ENCODE measurements at places on chromosomes 4 and X.
A peak's percentile ranks its signal among the peaks of the same experiment; 100 is the strongest.

DNA sequence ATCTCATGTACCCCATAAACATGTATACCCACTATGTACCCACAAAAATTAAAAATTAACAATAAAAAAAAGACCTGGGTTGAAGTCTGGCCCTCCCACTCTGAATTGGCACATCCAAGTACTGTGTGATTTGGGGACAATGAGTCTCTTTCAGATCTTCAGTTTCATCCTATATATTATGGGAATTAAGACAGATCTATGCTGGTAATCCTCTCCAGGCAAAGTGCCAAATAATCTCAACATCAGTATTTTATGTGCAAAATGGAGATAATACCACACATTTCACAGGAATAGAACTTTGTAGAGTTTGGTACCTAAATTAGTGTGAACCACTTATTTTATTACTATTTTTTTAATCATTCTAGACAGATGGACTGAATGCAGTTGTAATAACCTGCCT lies 11.0 kb upstream of the SCD5 start:
- no peak for DNase-seq

DNA sequence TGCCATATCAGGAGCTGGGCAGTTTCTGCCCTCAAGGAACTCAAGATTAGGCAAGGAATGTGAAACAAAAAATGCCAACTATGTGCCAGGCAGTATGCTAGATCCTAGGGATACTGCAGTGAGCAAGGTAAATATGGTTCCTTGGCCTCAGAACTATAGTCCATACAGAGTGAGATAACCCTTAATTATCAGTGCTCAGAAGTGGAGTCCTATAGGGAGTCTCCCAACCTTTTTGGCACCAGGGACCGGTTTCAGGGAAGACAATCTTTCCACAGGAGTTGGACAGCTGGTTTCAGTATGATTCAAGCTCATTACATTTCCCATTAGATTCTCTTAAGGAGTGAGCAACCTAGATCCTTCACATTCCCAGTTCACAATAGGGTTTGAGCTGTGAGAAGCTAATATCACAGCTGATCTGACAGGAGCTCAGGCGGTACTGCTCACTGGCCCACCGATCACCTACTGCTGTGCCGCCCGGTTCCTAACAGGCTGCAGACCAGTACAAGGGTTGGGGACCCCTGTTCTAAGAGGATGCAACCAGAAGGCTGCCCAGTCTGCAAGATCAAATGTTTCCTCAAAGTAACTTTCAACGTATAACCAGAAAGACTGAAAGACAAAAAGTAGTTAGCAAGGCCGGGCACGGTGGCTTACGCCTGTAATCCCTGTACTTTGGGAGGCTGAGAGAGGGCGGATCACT lies 1.7 kb upstream of the SRP72 start:
- peak; percentile 31 for DNase-seq

GRCh38 chrX:75968293-75968692 lies 183.2 kb upstream of the MAGEE2 start:
- DNase-seq, result no peak

DNA sequence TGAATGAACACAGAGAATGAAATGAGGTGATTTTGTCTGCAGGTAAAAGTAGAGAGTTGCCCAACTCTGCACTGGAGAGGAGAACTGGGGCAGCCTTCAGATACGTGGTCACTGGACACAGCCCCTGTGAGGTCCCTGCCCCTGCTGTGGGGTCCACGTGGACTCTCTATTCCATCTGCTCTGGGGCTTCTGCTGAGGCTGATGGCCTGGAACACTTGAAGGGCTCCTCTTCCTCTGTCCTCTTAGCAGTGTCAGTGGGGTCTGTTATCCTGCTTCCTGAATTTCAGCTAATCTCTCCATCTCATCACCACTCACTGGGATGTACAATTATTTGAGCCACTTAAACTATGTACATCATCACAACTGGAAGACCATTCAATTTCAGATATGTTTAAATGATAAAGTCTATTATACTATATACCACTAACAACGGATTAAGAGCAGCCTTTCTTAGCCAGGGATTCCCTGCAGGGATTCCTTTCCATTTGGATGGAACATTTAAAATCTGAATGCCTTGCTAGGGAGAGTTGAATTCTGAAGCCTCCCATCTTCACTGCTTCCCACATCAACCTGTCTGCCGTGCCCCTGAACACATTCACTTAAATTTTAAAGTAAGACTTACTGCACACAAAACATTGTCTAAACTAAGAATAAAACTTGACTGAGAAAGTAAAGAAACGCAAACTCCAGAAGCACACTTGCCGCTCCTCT lies 74.0 kb downstream of the CC2D2A start:
- DNase-seq, result no peak

GRCh38 chrX:123222920-123223319 lies 38.8 kb downstream of the GRIA3 start:
- peak; percentile 11 for DNase-seq

- DNase-seq, result peak; percentile 41
These were observed 242.3 kb upstream of the GPRIN3 start for GRCh38 chr4:89549907-89550306.

- no peak for DNase-seq
These were observed 42.9 kb downstream of the PSAPL1 start for GRCh38 chr4:7391637-7392437.

DNA sequence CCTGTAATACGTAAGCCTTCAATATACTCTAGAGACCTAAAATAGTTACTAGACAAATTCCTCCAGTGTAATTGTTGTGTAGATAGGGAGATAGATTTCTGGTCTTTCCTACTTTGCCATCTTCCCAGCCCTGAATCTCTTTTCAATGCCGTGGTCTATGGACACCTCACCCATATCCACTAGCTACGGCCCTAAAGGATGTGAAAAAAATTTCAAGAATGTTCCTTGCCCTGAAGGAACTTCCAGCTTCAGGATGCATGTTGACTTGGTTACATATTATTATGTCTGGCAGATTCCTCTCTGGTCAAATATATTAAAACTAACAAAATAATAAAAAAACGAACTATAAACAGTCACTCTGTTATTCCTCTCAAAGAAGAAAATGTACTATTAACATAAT lies 52.4 kb upstream of the TSPAN5 start:
- DNase-seq, result no peak

DNA sequence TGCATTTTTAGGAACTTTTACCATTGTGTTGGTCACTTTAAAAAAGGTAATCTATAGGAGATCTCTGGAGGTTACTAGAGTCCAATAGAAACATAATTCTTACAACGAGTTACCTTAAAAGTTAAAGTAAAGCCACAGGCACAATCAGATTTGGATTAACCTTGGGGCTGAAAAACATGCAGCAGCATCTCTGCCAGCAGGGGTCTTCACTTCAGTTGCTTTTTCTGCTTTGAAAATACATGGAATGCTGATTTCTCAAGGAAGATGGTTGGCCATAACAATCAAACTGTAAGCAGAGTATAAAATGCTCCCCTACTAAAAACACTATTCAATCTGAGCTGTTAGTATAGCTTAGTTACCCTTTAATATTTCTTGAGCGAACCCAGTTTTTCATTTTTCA lies 1072.3 kb upstream of the PCDH10 start:
- DNase-seq, result no peak

DNA sequence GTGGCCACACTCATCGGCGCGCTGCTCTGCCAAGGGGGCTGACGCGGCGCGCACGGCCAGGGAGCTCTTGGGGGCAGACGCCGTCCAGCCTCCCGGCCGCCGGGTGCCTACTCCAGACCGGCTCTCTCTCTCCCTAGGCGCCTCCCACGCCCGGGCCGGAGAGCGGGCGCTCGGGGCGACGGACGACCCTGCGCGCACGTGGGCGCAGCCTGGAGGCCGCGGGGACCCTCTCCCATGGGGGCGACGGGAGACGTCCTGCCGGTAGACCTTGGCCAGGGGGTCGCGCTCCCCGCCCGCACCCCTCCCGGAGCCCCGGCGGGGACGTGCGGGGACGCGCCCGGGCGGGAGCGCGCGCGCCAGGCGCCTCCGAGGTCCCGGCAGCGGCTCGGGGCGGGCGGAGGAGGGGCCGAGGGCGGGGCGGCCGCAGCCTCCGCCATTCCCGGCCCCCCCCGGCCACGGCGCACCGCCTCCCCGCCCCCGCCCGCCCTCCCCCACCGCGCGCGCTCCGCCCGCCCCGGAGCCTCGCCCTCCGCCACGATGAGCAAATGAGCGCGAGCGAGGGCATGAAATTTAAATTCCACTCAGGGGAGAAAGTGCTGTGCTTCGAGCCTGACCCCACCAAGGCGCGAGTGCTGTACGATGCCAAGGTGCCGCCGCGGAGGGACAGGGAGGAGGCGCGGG lies at the start of gene MSL3:
MSL3 (plus strand) TSS at position 519 of the 681 bp plus-strand sequence; CDS start at position 546, 27 bp downstream.
- DNase-seq, result peak; percentile 56

DNA sequence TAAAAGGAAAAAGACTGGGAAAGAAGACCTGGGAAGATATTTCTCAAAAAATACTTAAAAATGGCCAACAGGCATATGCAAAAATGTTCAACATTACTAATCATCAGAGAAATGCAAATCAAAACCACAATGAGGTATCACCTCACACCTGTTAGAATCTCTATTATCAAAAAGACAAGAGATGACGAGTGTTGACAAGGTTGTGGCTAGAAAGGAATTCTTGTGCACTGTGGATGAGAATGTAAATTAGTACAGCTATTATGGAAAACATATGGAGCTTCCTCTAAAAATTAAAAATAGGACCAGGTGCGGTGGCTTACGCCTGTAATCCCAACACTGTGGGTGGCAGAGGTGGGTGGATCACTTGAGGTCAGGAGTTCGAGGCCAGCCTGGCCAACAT lies 50.0 kb downstream of the C4orf46 start:
- no peak for DNase-seq

GRCh38 chrX:70096052-70096451 lies 33.8 kb downstream of the OTUD6A start:
- DNase-seq, result peak; percentile 21

DNA sequence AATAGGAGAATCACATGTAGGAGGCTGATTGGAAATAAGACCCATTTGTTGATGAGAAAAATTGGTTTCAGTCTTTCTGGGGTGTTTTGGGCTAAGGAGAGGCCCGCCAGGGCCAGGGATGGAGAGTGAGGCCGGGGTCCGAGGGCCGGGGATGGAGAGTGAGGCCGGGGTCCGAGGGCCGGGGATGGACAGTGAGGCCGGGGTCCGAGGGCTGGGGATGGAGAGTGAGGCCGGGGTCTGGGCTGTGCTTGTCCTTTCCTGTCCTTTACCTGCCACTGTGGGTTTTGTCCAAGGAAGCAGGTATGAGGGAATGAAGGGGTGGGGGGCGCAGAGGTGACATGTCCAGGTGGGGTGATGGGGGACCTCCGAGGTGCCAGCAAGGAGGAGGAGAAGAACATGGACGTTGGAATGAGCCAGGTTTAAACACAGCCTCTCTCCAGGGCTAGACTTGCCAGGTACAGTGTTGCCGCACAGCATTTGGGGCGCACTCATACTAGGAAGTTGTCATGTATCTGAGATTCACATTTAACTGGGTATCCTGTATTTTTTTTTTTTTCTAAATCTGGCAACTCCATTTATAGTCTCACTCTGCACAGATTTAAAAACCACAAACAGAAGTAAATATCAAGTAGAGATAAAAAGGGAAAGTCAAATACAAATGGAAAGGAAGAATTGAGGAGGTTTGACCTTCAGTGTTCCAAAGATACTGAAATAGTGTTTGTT lies 8.8 kb downstream of the RGS12 start:
- no peak for DNase-seq

DNA sequence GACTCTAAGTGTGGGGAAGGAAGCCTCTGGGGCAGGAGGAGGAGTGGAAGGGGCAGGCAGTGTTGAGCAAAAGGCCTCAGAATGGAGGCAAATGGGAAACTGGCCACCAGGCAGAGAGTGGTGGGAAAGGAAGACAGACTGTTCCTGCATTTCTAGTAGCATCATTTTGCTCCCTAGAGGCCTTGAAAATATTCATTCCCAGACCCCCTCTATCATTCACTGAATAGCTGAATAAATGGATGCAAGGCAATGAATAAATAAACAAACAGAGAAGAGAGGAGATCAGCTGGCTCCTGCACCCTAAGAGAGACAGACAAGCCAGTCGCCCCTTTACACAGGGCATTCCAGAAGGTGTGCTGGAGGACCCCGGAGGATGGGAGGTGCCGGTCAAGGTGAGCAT lies 511.9 kb downstream of the BCOR start:
- no peak for DNase-seq

GRCh38 chr4:90240333-90240732 lies 113.1 kb downstream of the CCSER1 start:
- no peak for DNase-seq

GRCh38 chr4:184265546-184266351 lies 48.1 kb upstream of the ENPP6 start:
- peak; percentile 28 for DNase-seq

- no peak for DNase-seq
These were observed 440.0 kb upstream of the IGFBP7 start for GRCh38 chr4:57550198-57550597.

- no peak for DNase-seq
These were observed 37.6 kb downstream of the THOC2 start for GRCh38 chrX:123695242-123695641.

DNA sequence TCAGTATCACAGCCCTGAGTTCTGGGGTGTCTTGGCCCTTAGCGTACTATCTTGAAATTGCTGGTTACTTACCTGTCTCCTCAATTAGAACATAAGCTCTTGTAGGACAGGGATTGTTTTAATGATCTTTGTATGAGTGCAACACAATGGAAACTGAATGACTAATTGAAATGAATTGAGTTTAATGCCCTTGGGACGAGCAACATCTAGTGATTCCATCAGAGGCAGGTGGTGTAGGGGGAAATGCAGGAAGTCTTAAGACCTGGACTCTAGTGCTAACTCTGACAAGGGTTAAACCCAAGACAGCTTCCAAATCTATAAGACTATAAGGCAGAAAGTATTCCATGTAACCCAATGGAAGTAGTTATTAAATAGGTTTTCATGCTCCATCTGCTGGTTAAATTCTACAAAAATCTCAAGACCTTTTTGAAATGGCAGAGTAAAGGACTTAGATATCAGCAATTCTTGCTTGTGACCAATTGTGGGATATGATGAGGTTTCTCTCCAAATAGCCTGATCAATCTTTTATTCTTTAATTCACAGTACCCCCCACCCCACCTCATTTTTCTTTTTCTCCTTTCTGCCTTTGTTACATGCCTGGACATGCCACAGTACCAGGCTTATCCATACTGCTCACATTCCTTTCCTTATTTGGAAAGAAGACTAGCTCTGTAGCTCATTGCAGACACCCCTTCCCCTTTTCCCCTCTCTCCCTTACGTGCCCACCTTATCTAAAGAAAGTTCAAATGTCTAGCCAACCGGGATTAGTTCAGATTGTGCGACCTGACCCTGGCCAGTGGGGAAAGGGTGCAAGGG lies 340.8 kb downstream of the PAPSS1 start:
- peak; percentile 64 for DNase-seq

- DNase-seq, result peak; percentile 95
These were observed 27.3 kb upstream of the SORBS2 start for GRCh38 chr4:185839194-185839712.

DNA sequence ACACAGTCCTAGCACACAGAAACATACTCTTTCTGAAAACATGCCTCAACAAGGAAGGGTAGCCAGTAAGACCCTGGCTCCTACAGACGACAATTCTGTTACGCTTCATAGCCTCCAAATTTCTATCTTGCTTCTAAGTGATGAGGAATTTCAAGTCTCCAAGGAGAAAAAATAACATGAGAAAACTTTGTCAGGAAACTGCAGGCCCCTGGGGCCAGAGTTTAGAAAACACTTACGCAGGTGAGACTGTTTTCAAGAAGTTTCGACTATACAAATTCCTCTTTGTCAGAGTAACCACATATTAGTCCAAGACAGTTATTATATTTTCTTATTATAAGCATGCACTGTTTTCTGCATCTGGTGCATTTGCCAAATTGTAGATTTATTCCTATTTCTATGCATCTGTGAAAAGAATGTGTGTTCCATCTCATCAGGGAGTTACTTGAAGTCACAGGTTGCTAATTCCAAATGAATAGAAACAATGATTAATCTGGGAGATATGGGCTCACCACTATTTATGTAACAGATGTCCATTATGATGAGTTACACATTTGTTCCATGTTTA lies 30.3 kb upstream of the HCCS start:
- DNase-seq, result no peak
